ENCODE measurements at places on chromosomes 6 and 20.
A peak's percentile ranks its signal among the peaks of the same experiment; 100 is the strongest.

DNA sequence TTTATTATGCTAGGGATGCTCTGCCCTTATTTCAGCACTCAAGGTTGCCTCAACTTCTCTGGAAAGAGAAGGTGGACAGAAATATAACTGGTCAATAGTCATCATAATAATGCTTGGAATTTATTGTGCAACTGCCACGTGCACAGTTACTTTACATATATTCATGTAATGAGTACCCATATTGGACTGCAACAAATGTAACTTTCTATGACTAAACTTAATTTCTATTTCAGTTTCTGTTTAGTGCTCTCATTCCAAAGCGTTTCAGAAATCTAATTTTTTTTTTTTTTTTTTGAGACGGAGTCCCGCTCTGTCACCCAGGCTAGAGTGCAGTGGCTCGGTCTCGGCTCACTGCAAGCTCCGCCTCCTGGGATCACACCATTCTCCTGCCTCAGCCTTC lies 28.3 kb upstream of the CD83 start:
- DNase-seq: no peak

DNA sequence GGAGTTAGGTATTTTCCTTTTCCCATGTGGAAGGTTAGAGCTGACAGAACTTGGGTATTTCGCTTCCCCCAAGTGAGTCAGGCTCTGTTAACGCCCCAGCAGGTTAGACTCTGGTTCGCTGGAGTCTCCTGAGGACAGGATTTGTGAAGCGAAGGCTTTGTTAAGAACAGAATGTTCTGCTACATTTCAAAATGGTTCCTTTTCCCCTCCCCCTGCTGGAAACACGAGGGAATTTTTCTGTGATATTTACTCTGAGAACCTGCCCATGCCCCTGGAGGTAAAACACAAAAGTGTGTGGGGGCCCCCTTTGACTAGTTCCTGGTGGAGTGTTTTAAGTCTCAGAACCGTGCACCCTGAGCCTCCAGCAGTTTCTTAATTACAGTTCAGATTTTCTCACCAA lies 731.4 kb upstream of the CITED2 start:
- DNase-seq: no peak

DNA sequence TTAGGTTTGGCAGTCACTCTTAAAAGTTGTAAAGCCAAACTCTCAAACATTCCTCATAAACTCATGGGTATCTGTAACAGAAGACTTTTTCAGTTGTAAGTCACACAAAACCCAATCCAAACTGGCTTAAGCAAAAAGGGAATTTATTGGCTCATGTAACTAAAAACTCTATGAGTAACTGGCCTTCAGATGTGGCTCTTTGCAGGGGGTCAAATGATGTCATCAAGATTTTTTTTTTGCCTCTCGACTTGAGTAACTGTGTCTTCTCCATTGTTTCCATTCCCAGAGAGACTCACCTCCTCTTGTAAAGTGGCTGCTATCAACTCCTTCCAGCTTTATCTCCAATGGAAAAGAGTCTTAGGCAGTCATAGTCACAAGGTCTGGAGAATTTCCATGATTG lies 645.0 kb downstream of the DHX35 start:
- peak; percentile 9 for DNase-seq

DNA sequence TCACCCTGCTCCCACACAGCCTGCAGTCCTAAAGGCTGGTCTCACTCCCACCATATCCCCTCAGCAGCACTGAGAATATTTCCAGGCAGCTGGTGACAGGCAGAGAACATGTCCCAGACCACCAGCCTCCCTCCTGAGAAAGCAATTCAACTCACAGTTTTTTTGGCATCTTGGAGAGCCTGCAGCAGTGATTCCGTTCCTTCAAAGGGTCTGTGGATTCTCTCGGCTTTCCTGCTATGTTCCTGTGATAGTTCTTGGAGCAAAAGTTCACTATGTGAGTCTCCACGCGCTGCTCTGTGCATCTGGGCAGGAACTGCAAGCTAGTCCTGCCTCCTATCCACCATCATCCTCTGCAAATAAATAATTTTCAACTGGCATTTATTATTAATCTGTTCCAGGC lies 448.3 kb upstream of the HSF2 start:
- no peak for DNase-seq

DNA sequence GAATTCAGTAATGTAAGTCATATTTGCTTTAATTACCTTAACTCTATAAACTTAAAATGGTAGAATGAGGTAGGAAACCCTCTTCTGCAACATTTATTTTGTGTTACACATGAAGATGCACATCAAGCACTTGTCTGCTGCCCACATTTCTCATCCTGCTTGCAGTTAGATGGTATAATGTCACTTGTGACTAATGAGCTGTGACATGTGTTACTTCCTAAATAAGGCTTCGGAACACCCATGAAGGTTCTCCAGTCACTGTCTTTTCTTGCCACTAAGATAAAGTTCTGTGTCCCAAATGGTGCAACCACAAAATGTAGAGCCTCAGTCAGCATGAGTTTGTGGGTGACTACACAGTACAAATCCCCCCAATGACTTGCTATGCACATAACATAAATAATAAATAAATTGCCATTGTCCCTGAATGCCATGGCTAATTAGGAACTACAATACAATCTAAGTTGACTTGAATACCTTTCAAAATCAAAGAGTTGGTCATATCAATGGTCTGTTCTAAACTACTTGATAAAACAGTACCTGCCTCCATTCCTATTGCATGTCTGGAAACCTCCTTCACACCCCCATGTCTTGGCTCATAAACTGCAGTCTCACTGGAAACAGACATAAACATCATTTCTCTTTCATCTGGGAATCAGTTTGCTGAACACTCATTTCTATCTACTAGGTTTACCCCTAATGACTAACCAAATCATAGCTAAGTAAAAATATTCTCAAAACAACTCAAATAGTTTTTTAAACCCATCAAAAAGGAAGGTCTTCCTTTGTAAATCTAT lies 157.2 kb downstream of the PTPRK start:
- no peak for DNase-seq

DNA sequence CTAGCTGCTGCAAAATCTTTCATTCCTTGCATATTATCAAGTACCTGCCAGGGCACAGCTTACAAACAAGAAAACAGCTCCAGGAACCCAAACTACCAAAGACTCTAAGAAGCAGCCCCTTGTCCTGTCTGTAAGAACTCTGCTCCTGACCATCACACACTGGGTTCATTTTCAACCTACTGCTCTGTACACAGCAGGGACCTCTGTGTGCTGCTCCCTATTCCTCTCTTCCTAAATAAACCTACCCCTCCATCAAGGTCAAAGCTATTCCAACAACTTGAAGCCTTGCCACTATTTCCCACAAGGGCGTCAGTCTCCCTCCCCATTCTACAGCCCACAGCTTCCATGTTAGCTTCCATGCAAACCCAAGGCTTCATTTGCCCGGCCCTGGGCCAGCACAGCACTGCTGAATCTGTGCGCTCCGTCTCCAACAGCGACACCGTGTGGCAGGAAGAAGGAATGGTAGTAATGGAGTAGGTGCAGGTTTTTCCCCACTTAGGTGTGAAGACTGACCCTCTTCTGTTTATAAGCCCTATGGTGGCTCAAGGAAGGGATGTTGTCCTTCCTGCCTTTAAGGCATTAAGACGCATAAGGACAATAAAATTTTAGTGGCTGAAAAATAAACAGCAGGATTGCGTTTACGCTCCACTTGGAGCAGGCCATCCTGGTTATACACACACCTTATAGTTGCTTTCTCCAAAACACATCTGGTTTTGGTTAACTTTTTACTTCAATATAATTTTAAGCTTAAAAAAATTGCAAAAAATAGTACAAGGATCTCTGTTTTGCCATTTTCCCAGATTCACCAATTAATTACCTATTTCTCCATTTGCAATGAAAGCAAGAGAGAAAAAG lies 115.2 kb upstream of the NXT1 start:
- peak; percentile 39 for DNase-seq

GRCh38 chr20:59047938-59048680 lies 5.5 kb upstream of the PRELID3B start:
- DNase-seq: peak; percentile 50

DNA sequence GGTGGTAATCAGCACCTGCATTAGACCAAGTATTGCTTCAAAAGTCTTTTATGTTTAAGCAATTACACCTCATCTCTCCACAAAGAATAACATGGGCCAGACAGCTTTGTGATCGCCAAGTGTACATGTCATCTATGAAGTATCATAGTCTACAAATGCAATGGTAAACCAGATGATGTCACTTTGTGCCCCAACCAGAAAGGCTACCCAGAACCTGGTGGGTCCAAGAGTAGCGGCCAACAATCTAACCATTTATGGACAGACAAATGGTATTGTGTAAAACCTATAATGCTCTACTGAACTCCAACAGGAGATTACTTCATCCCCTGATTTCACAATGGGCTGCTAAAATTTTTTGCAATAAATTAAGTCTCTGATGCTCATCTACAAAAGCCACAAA lies 295.9 kb downstream of the GMDS start:
- DNase-seq: no peak

GRCh38 chr6:35640017-35640664 lies 48.6 kb downstream of the FKBP5 start:
- no peak for DNase-seq

GRCh38 chr6:2750832-2751231 lies at the start of gene MYLK4:
TSS of gene MYLK4 (minus strand) at chr6:2750922. CDS start at chr6:2749294, 1,628 bp downstream.
- no peak for DNase-seq

- no peak for DNase-seq
These were observed 516.6 kb upstream of the JARID2 start for GRCh38 chr6:14729129-14729871.

GRCh38 chr6:114121913-114122662 lies 151.1 kb upstream of the HDAC2 start:
- DNase-seq: peak; percentile 25

DNA sequence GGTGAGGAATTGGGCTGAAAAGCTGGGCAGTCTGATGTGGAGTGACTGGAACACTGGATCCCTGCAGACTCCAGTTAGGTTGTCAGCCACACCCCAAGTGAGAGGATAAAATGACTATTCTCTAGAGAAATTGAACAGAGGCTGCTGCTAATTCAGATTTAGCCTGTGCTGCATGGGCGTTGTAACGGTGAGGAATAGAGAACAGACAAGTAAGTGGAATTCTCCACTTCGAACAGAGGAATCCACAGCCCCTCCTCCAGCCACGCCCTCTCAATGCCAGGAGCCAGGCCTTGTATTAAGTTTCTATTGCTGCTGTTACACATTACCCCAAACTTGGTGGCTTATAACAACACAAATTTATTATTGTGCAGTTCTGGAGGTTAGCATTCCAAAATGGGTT lies 109.3 kb downstream of the CFAP61 start:
- DNase-seq: no peak

GRCh38 chr20:41560970-41561369 lies 57.2 kb downstream of the CHD6 start:
- no peak for DNase-seq

- DNase-seq: no peak
These were observed 15.8 kb upstream of the FBXO9 start for GRCh38 chr6:53049415-53049814.

GRCh38 chr20:972256-972655 lies 29.9 kb downstream of the RSPO4 start:
- DNase-seq: no peak

GRCh38 chr6:39812853-39813533 lies 20.8 kb downstream of the DAAM2 start:
- peak; percentile 83 for DNase-seq

GRCh38 chr6:113632220-113632864 lies 224.8 kb upstream of the MARCKS start:
- DNase-seq: peak; percentile 61

DNA sequence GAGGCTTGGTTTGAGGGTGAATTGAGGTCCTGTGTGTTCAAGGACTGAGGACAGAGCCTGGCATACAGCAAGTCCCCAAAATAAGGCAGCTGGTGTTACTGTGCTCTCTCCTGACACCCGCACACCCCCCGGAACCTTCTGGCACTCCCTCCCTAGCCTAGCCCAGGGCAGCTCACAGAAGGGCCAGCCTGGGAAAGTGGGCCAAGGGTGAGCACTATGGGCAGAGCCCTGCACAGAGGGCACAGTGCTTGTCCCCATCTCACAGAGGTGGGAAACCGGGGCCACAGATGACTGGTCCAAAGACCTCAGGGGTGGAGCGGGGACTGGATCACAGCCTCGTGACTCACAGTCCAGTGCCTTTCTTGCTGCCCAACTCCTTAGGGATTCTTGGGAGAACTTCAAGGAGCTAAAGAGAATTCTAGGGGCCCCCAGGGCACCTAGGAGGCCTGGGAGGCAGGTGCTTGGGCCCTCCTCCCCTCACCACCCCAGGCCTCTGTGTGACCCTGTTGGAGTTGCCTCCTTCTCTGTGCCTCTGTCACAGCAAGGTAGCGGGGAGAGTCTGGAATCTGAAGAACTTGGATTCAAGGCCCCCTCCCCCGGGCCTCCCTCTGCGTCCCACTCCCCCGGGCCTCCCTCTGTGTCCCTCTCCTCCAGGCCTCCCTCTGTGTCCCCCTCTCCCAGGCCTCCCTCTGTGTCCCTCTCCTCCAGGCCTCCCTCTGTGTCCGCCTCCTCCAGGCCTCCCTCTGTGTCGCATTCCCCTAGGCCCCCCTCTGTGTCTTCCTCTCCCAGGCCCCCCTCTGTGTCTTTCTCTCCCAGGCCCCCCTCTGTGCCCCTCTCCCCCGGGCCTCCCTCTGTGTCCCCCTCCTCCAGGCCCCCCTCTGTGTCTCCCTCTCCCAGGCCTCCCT lies 13.5 kb downstream of the DLGAP4 start:
- no peak for DNase-seq

- DNase-seq: peak; percentile 51
These were observed 3.0 kb downstream of the FLRT3 start for GRCh38 chr20:14334306-14334930.

DNA sequence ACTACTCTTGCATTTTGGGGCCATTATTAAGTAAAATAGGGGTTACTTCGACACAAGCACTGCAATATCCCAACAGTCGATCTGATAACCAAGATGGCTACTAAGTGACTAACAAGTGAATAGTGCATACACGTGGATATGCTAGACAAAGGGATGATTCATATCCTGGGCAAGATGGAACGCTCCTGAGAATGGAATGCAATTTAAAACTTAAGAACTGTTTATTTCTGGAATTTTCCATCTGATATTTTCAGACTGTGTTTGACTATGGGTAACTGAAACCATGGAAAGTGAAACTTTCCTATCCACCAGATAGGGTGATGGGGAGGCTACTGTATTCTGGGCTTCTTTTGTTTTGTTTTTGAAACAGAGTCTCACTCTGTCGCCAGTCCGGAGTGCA lies 66.5 kb downstream of the ILRUN start:
- DNase-seq: peak; percentile 68

GRCh38 chr6:12064131-12064530 lies 52.0 kb downstream of the HIVEP1 start:
- peak; percentile 75 for DNase-seq

GRCh38 chr6:74128536-74128935 lies 432.5 kb downstream of the CD109 start:
- peak; percentile 9 for DNase-seq

- DNase-seq: no peak
These were observed 70.4 kb upstream of the VGLL2 start for GRCh38 chr6:117194978-117195377.

- DNase-seq: peak; percentile 60
These were observed 25.0 kb downstream of the HEBP2 start for GRCh38 chr6:138428944-138429598.

GRCh38 chr20:5880326-5880725 lies 70.0 kb downstream of the TRMT6 start:
- no peak for DNase-seq
